Esophagus squamous epithelium (tissue), 5 donors: ENCODE measurements at places on chromosomes 2 and 18. TPM values are rescaled to one million over a fixed set of nuclear protein-coding genes. Genes with fewer than 3 reads are reported as not detected.

DNA sequence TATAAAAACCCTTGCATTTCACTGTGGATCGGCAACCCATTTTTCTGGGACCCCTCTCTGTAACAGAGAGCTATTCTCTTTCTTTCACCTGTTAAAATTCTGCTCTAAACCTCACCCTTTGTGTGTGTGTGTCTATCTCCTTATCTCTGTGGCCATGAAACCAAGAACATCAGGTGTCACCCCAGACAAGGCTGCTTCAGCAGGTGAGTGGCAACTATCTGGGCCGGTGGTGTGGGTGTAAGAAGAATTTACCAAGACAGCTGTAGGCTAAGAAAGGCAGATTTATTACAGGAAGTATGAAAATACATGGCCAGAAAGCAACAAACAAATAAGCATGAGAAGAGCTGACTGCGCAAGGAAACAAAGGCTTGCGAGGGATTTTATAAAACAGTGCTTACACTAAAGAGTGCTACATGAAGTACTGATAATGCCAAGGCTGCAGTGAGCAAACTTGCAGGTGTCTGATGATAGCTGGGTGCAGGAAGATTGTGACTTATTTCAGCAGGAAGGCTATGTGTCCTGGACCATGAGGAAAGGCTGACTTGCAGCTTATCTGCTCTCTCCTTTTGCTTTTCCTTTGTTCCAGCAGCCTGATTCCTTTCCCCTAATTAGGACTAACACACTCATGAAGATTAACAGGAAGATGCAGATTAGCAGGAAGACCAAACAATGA, 421.1 kb downstream of the PTH2R start:
- DNase-seq, result no peak

GRCh38 chr18:48394176-48394575, 15.0 kb downstream of the ZBTB7C start:
- DNase-seq, result no peak

DNA sequence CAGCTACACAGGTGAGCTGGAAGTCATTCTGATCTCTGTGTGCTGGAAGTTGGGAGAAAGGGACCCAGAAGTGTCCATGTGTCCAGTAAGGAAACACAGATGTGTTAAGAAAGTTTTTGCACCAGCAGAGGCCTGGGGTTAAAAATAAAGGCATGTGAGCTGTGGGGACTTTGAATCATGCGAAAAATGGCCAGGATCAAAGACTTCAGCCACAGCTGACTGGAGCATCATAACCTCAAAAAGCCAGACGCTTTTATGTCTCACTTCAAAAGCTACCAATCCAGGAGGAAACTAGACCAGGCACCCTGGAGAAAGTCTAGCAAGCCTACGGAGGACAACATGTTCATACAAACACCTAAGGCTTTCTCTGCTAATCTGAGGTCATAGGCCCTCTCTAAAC, 503.6 kb upstream of the REG3G start:
- no peak for DNase-seq

DNA sequence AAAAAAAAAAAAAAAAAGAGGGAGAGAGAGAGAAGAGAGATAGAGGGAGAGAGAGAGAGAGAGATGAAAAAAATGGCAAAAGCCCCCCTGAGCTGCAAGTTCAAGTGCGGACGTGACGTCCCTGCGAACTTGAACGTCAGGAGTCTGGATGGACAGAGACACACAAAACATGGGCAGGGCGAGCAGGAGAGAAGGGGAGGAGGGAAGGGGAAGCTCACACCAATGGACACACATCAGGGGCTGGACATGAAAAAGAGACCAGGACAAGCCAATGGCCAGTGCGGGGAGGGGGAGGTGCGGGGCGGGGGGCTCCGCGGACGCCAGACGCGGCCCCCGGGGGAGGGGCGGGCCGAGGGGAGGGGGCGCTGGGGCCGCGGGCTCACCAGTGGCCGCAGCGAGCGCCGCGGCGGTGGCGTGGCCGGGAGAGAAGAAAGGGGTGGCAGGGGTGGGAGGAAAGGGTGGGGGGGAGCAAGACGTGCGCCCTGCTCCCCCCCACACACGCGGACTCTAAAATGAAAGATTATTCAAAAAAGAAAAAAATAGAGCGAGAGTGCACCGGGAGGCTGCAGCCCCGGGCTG, at the start of gene BCL11A:
Gene BCL11A, minus strand, starts transcription at position 160 of the 579 bp plus-strand sequence. CDS start 384 bp downstream, outside the sequence.
- DNase-seq, result no peak

DNA sequence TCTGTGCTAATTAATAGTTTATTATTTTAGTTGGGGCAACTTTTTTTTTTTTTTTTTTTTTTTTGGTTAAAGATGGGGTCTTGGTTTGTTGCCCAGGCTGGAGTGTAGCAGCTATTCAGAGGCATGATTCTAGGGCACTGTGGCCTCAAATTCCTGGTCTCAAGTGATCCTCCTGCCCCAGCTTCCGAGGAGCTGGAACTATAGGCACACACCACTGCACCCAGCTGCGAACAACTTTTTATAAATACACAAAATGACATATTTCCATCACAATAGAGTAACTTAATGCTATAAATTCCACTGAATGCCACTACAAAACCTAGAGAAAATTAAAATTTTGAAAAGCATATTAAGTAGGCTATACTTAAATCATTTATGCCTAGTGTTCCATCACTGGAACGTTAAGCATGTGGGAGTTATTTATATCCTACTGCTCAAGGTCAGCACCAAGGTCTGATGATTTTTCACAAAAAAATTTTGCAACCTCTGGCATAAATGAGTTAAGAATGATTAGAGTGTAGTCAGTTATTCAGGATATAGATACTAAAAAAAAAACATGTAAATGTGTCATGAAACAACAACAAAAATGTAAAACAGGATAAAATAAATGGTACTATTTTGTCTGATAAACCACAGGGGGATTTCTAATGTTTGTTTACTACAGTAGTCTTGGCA, 46.8 kb downstream of the GFPT1 start:
- DNase-seq, result no peak

- DNase-seq, result no peak
These were observed 164.3 kb downstream of the NEDD4L start for GRCh38 chr18:58208207-58208932.

GRCh38 chr2:239184968-239185903, 215.6 kb downstream of the HDAC4 start:
- DNase-seq, result no peak

DNA sequence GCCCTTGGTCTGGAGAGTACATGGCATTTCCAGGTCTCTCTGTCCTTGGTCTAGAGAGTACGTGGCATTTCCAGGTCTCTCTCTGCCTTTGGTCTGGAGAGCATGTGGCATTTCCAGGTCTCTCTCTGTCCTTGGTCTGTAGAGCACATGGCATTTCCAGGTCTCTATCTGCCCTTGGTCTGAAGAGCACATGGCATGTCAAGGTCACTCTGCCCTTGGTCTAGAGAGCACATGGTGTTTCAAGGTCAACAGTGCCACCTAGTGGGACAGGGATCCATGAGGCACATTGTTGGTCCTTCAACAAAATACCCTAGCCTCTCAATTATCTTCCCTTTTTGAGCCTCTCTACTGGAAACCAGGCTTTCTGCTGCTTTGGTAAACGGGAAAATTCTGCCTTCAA, 250.2 kb downstream of the OTX1 start:
- DNase-seq, result no peak

DNA sequence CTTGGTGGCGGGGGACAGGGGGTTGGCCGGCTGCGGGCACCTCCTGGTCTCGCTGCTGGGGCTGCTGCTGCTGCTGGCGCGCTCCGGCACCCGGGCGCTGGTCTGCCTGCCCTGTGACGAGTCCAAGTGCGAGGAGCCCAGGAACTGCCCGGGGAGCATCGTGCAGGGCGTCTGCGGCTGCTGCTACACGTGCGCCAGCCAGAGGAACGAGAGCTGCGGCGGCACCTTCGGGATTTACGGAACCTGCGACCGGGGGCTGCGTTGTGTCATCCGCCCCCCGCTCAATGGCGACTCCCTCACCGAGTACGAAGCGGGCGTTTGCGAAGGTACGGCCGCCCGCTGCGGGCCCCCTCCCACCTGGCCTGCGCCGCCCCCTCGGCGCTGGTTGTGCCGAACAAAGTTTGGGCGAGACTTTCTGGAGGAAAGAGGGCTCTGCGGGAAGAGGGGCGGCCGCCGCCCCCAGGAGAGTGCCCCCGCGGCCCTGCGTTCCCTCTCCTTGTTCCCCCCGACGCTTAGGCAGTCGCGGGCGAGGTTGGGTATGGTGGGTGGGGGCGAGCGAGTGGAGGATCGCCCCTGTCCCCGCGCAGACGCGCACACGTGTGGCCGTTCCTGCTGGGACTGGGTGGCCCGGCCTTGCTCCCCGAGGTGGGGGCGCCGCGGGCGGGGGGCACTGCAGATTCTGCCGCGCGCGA, 866 bp downstream of the CRIM1 start:
- DNase-seq, result no peak

GRCh38 chr18:21109936-21110712, 1.5 kb downstream of the ROCK1 start:
- no peak for DNase-seq

GRCh38 chr2:133333181-133333580, 235.1 kb downstream of the NCKAP5 start:
- no peak for DNase-seq

DNA sequence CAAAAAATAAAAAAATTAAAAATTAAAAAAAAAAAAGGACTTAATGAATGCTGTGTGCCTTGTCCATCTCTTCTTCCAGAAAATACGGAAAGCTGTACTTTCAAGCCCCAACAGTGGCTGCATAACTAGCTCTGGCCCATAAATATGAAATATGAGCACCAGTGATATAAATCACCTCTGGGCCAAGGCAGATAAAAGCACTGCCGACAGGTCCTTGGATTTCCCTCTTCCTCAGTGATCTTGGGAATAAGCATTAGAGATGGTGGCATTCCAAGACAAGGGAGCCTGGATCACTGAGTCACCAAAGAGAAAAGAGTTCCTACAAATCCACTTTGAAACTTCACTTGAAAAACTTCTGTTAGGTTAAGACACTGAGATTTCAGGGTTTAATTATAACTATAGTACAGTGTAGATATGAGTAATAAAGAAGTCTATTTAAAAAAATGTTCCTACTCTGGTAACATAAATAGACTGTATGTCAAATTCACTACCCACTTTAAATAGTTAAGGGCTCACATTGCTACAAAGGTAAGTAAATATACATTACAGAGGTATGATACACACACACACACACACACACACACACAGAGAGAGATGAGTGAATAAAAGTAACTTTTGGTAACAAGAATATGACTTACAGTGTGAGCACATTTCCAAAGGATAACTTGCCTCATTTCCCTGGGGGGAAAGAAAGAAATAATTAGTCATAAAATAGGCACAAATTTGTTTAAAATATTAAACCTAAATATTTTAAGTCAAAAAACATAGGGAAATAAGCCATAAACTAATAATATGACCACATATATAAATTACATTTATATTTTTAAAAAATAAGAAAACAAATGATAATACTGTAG, 35.6 kb downstream of the PPP3R1 start:
- DNase-seq, result no peak

DNA sequence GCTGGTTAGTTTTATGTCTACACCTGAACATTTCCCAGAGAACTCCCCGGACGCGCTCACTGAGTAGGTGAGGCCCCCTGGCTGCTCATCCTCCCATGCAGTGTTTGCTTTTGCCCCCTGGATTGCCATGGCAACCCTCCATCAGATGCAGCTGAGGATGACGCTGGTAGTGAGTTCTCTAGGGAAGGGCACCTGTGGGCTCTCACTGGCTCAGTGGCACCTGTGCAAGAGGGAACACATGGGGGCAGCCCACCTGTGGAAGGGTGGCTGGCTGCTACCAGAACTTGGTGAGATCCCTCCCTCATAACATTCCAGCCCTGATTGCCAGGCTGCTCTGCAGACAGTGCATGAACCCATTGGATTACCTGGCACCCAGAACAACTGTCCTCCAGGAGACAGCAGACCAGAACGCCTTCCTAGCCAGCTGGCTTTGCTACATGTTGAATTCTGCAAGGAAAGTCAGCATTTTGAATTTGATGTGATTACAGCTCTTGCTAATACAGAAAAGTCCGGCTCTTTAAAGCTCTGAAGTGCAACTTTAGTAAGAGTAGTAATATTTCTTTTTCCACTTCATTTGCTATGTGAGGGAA, 21.7 kb downstream of the COA5 start:
- DNase-seq, result no peak

DNA sequence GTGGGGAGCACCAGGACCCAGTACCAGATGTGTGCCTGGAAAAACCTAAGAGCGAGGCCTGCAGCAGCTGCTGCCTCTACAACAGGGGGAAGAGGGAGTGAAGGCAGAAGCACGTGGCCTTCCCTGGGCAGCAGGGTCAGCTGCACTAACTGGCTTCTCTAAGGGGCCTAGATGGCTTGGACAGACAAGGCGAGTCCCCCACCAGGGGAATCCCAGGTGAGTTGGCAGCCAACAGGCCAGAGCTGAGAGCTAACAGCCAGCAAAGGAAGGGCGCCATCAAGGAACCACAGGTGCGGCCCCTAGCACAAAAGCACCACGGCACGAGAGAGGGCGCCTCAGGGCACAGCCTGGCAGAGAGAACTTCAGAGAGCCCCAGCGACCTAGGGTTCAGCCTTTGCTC, 19.8 kb upstream of the MAL start:
- no peak for DNase-seq

DNA sequence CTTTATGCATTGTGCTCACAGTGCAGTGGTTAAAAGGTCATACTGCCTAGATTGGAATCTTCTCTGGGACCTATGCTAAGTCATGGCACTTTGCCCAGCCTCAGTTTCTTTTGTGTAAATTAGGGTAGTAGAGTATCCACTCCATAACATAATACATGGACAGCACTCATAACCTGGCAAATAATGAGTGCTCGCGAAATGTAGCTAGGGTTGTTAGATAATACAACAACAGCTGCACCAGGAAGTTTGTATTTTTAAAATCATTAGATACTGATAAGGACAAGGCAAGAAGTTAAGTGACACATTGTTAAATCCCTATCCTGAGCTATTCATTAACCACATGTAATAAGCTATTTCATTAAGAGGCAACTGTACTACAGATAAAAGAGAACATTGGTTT, 13.8 kb upstream of the PLA2R1 start:
- no peak for DNase-seq

DNA sequence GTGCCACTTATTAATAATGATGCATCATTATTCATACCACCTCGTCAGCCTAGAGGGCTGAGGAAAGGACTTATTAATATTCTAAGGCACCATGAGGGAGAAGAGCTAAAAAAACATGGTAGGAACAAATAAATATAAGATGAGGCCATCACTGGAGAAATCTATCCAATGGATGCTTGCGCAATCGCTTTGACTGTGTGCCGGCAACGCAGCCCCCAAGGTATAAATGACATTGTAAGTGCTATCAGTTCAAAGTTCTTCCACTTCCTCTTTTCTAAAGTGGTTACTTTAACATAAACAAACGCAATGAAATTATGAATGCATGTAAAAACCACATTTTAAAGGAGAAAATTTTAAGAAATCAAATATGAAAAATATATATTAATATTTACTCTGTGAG, 164.6 kb downstream of the EIPR1 start:
- DNase-seq, result no peak

- no peak for DNase-seq
These were observed 284.0 kb upstream of the RAB6C start for GRCh38 chr2:129695496-129695895.

Gene ALPP
- total RNA-seq, result not detected

Gene PRKAG3
- total RNA-seq, result not detected

Gene GNAL
- total RNA-seq, result 2.4 TPM

Gene ANKRD36B
- 29.6 TPM for total RNA-seq

Gene SEPTIN2
- 164 TPM for total RNA-seq

Gene AQP12A
- not detected for total RNA-seq

Gene LBH
- 2.4 TPM for total RNA-seq

Gene RTP5
- total RNA-seq, result not detected

Gene ITM2C
- 5.3 TPM for total RNA-seq
